Stimulated activated CD4-positive, alpha-beta T cell treated with anti-CD3 and anti-CD28 coated beads, TNF-alpha, amount 100 ng/mL, for 24 hours (primary cell): ENCODE measurements at places on chromosomes 3 and 15.

- DNase-seq: no peak
Observed at GRCh38 chr3:14047027-14047426, 77.6 kb downstream of the CHCHD4 start.

DNA sequence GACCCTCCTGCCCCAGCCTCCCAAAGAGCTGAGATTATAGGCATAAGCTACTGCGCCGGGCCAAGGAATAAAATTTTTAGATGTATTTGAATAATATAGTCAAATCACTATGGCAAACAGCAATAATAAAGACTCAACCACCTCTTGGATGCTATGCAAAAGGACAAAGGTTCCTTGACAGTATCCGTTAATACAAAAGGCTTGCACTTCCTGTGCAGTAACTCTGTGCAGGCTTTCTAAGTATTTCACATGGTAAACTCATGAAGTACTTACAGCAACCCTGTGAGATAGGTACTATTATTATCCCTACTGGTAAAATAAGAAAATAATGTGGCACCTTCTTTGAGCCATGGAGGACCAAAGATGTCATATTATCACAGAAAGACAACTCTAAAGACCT is 86.8 kb downstream of the SHQ1 start:
- DNase-seq: no peak

DNA sequence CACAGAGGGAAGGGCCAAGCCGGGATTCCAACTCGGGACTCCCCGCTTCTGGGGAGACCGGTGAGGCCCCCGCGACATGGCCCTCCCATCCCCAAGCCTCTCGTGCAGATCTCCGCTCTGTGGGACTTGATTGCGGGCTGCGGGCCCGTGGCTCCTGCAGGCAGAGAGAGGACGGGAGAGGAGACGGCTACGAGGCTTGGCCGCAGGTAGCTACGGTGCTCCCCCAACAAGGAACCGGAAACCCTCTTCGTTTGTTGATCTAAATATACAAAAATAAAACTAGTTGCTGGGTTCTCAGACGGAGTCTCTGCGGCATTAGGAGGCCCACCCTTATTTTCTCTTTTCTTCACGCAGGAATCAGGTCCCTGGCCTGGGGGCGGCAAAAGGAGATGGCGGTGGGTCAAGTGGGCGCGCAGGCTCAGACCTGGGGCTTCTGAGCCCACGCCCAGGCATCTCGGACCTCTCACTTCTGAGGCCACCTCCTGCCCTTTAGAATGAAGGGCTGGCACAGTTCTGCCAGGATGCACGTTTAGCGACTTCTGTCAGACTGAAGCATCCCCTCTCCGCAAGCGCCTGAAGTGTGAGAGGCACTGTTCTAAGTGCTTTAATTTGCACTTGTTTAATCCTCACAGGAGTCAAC is 10.9 kb downstream of the GNB5 start:
- DNase-seq: no peak

DNA sequence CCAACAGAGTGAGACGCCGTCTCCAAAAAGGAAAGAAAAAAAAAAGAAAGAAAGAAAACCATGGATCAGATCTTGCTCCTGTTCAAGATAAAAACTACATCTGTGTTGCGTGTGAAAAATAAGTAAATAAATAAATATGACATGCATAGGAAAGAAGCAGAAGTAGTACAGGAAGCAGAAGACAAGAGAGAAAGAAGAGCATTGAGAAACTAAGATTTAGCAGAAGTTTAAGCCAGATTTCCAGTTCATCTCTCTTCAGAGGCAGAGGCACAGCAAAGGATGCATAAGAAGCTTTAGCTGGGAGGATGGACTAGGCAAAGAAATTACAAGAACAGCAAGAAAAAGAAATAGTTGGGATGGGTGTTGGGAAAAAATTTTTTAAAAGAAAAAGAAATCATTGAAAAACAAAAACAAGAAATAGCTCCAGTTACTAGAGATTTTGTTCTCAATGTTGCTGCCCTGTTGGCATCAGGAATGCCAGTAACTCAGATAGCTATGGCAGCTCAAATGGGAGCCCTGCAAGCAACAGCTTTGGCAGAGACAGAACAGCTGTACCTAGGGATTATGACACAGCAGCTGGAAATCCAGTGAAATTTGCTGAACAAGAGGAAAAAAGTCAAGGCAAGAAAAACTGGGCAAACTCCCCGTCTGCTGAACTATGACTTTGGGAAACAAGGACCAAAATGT is 17.3 kb downstream of the AP3S2 start:
- DNase-seq: no peak

GRCh38 chr3:170469151-170470062 is 50.7 kb downstream of the CLDN11 start:
- DNase-seq: no peak

GRCh38 chr15:39180483-39180933 is 400.4 kb upstream of the THBS1 start:
- no peak for DNase-seq

DNA sequence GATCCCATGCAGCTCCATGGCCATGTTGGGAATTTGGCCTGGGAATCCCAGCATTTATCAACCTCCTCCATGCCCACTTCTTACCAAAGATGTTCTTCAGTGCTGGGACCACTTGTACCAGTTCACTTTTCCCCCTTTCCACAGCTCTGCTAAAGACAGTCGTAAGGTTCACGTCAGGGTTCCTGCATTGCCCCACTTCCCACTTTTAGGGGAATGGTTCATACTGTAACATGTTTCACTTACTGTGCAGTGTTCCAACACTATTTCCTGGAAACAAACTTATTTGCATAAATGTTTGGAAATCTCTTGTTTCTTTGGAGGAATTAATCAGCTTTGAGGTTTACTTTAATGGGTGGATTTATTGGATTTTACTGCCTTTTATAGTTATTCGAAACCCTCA is 17.0 kb downstream of the APH1B start:
- no peak for DNase-seq

- DNase-seq: no peak
Observed at GRCh38 chr3:129312671-129313414, 34.2 kb downstream of the HMCES start.

GRCh38 chr3:176190755-176191154 is 1006.5 kb downstream of the TBL1XR1 start:
- DNase-seq: no peak

GRCh38 chr15:100036015-100036414 is 302.8 kb upstream of the LYSMD4 start:
- DNase-seq: no peak

- no peak for DNase-seq
Observed at GRCh38 chr3:139201446-139202225, 142.2 kb upstream of the MRPS22 start.

- DNase-seq: no peak
Observed at GRCh38 chr15:92634671-92635201, 20.8 kb downstream of the FAM174B start.

- DNase-seq: no peak
Observed at GRCh38 chr3:188051801-188052168, 102.2 kb upstream of the LPP start.

GRCh38 chr3:164416491-164417222 is 661.6 kb downstream of the SI start:
- no peak for DNase-seq

DNA sequence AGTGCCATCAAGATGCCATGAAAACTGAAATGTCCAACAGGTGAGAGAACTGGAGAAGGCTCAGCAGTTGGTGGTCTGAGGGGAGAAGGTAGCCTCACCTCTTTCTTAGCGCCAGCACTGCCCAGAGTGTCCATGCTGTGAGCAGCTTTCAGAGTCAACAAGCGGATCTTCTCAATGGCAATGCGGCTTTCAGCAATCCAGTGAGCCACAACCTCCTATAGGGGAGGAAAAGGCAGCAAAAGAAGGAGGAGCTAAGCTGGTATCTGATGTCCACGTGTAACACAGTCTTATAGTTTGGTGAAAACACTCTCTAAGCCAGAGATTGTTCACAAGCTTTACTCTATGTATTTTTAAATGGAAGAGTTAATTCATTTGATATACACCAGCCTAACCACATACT is 36.1 kb upstream of the ACKR4 start:
- DNase-seq: no peak

DNA sequence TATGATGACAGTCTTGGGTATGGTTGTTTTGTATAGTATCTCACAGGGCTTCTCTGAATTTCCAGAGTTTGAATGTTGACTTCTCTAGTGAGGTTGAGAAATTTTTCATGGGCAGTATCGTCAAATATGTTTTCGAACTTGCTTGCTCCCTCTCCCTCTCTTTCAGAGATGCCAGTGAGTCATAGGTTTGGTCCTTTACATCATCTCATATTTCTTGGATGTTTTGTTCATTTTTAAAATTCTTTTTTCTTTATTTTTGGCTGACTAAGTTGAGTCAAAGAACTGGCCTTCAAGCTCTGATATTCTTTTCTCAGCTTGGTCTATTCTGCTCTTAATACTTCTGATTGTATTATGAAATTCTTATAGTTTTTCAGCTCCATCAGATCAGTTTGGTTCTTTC is 282.3 kb upstream of the NECTIN3 start:
- DNase-seq: no peak

- no peak for DNase-seq
Observed at GRCh38 chr3:115986555-115987207, 363.4 kb downstream of the GAP43 start.

- DNase-seq: no peak
Observed at GRCh38 chr15:64536244-64536836, 76.0 kb downstream of the ZNF609 start.

DNA sequence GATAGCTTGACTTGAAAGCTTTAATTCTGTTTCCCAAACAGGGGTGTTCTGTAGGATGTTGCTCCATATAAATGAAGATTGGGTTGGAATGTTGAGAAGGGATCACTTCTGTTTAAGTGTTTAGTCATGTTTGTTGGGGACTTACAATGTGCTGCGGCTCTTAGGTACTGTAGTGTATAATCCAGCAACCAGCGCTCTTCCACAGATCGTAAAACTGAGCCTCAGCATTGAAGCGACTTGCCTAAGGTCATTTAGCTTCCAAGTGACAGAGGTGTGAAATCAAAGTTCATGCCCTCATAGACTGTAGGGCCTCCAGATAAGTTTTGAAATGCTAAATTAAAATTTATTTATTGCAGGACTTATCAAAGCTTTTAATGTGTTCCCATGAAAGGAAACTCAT is 1.8 kb downstream of the MKRN2 start:
- no peak for DNase-seq

- DNase-seq: no peak
Observed at GRCh38 chr15:60634815-60635214, 155.9 kb upstream of the ICE2 start.

- DNase-seq: no peak
Observed at GRCh38 chr3:76514836-76515235, 525.1 kb upstream of the ROBO2 start.

DNA sequence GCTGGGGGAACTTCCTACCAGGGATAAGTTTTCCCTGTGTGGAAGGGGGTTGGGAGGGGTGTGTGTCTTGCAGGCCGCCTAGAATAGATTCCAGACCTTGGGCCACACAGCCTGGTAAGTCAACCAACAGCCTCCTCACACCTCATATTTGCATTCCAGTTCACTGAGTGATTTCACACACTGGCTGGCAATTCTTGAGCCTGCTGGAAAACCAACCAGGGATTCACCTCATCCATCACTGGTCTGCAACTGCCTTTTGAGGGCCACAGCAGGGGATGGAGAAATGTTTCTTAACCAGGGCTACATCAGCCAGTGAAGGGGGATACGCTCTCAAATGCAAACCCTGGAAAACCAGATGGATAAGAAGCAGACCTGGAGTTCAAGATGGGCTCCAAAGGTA is 2.0 kb downstream of the FSTL1 start:
- DNase-seq: no peak

DNA sequence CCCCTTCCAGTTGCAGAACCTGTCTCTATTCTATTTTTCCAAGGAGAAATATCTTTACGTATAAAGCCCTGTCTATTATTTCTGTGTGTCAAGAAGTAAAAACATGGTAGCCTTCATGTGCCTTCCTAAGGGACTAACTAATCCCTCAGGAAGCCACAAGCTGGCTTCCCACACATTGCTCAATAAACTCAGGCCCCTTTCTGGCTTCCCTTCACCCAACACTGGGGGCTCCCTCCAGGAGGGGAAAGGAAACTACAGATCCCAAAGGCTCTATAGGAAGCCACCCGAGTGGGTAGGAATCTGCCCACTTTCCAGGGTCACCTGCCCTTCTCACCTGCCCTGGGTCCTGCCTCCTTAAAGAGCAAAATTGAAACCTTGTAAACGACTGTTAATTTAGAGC is 4.6 kb downstream of the TLE3 start:
- DNase-seq: no peak

- DNase-seq: no peak
Observed at GRCh38 chr3:167397826-167398225, 17.7 kb upstream of the ZBBX start.

DNA sequence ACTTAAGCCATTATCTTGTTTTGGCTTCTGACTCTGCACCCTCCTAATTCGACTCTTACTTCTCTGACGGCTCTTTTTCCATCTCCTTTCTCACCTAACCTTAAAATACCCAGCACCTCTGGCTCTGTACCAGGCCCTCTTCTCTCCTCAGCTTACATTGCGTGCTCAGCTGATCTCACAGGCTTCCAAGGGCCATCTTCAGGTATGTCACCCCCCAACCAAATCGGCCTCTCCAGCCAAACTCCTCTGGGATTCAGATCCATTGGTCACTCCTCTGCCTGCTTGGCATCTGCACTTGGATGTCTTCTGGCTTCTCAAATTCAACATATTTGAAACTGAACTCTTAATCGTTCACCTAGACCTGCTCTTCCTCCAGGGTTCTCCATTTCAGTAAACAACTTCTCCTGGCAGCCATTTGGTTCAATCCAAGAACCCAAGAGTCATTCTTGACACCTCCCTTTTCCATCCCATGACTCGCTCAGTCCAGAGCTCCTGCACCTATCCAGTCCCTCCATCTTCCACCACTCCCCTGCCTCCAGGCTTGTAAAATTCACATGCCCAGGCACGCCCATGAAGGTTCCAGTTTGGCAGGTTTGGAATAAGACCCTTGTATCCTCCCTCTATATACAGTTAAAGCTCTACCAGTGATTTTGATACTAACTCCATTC is 35.2 kb upstream of the SLC41A3 start:
- DNase-seq: no peak

DNA sequence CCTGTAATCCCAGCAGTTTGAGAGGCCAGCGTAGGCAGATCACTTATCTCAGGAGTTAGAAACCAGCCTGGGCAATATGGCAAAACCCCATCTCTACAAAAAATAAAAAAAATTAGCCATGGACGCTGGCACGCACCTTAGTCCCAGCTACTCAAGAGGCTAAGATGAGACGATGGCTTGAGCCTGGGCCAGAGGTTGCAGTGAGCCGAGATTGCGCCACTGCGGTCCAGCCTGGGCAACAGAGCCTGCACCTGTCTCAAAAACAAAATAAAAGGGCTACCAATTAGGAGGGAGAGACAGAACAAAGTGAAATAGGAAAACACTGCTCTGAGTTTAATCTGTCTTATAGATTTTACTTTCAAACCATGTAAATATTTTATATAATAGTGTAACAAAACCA is 33.8 kb downstream of the MSL2 start:
- no peak for DNase-seq

- no peak for DNase-seq
Observed at GRCh38 chr3:73813291-73813690, 188.6 kb upstream of the PDZRN3 start.

DNA sequence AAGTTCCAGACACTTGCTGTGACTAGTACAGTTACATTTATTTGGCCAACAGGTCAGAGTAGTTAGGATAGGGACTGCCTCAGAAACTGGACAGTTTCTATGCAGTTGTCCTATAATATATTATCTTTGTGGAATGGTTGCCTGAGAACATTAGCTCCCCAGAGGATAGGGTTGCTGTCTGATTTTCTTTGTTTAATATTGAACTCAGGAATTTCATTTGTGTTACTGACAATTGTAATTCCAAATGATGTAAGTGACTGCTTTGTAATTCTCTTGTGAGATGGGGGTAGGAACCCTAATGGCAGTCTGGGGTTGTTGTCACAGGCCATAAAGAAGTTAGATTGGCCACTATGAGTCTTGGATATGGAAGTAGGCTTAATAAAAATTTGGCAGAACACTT is 2.2 kb downstream of the NXPE3 start:
- no peak for DNase-seq
